ENCODE measurements at places on chromosomes 6 and 20.

GRCh38 chr6:37190159-37190535, 20.2 kb downstream of the PIM1 start:
- no peak for DNase-seq

GRCh38 chr20:46036370-46036769, 7.4 kb downstream of the SLC12A5 start:
- no peak for DNase-seq

DNA sequence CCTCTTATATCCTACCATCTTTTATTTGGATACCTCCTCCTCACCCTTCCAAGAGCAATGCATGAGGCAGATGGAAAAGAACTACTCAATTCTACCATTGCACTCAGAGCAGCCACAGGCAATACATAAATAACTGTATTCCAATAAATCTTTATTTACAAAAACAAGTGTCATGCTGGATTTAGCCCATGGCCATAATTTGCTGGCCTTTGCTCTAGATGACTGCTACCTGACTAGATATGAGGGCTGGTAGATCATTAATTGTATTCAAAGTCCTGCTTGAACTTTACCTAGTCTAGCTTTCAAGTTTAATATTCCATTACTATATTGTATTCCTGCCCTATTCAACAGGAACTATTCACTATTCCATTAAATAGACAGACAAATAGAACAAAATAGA, 37.1 kb downstream of the AFG1L start:
- no peak for DNase-seq

GRCh38 chr20:63500151-63500901, 1.4 kb upstream of the EEF1A2 start:
- no peak for DNase-seq

- no peak for DNase-seq
Observed at GRCh38 chr6:16658348-16659034, 102.8 kb downstream of the ATXN1 start.

DNA sequence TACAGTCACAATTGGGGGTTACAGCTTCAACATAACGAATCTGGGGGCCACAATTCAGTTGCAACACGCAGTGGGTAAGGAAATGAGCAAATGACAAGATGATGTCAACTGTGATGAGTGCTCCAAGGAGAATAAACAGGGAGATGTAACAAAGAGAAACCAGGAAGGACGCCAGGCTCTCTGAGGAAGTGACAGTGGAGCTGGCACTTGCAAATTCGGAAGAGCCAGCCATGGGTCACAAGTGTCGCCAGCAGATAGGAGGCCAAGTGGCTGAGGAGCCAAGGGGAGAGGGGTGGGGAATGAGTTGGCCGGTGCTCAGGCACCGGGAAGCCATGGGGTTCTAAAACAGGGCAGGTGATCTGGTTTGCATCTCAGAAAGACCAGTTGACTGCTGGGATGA, 136.4 kb downstream of the EYA2 start:
- DNase-seq = no peak

DNA sequence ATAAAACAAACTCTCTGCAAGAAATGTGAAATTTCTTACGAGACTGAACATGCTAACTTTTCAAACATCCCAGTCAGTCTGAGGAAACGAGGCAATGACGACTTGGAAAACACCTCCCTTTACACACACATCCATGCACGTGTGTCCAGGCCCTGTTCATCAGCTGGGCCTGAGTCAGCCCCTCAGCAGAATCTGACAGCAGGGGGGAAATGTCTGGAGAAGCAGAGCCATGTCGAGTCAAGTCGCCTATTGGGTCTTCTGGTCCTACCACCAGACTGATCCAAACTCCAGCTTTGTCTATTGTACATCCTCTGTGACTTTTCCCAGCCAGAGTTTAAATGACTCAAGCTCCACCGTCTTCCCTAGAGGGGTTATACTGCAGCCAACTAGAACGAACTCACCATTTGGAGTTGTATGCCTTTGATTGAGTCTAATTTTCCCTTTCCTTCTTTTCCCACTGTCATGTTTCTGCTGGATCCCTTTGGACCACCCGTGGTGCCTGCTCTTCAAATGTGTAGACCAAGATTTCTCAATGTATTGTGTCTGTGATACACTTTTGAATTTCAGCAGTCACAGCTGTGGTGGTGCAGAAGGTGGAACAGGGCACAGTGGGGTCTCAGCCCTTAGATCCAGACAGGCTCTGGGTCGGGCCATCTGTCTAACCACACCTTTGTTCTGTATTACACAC, 254.0 kb downstream of the CDC5L start:
- DNase-seq = no peak

- DNase-seq = no peak
Observed at GRCh38 chr6:49732781-49733180, 11.4 kb downstream of the CRISP3 start.

DNA sequence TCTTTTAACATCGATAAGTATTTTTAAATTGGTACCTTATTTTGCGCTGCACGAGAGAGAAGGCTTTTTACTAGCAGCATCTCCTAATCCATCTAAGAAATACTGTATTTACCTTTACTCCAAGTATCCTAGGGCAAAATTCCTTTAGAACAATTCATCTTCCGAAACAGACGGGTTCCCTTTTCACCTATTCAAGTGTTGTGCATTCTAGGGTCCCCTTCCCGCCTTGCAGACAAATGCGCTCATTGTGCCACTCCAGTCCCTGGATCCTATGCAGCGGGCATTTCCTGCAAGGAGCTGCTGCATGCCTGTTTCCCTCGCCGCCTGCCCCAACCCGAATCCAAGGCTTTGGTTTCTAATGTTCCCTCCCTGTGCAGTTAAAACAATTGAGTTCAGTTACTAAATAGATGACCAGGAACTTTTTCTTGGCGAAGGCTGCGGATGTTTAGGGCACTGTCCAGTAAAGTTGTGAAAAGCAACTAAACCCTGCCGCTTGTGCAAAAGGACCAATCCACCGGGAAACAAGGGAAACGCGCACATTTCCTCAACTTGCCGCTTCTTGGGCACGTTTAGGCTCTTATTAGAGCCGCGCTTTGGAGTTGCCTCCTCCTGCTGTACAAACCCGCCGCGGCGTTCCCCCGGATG, 556 bp upstream of the SCAF8 start:
- DNase-seq = no peak

DNA sequence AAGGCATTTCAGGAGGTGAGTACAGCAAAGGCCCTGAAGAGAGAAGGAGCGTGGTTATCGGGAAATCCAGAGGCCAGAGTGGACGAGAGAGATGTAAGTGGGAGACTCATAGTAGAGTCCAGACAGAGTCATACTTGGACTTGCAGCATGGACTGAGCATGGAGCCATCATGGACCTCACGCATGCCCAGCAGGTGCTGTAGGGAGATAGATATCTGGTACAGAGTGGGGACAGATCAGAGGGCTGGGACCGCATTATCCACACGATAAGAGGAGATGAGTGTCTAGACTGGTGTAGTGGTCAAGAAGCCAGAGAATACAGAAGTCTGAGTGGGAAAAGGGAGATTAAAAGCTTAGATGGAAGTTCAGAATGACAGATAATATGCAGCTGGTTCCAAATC, 127.0 kb downstream of the TBC1D7 start:
- no peak for DNase-seq

All from CD4-positive, alpha-beta T cell treated with Interferon gamma for 1 hour (primary cell).